Kidney glomerular epithelial cell (primary cell): ENCODE measurements at places on chromosomes 2 and 18.

- DNase-seq = no peak
Measured at GRCh38 chr2:70920367-70920715, 15.4 kb upstream of the ATP6V1B1 start.

DNA sequence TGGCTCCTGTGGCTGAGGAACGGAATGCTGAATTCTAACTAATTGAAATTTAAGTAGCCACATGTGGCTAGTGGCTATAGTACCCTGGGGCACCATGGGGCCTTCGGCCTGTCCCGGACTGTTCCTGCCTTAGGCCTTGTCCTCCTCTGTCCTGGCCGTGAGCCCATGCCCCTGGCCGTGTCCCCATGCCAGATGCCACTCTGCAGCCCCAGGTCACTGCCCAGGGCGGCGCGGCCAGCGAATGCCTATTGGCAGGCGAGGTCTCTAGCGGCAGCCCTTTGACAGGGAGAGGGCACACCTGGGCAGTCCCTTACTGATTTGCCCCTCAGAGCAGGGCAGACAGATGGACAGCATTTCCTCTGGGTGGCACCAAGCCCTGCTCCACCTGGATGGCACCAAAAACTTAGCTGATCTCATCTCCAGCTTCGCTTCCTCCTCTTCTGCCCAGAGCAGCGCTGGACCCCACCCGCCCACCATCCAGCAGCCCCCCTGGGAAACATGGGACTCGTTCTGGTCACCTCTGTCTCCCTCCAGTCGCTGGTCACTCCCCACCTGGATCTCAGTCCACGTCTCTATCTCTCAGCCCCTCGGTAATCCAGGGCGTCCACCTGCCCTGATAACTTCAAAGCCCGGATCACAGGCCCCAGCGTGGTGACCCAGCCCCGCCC lies 1.1 kb upstream of the DGKD start:
- DNase-seq = no peak

- DNase-seq = no peak
Measured at GRCh38 chr18:9097349-9097748, 5.2 kb upstream of the NDUFV2 start.

DNA sequence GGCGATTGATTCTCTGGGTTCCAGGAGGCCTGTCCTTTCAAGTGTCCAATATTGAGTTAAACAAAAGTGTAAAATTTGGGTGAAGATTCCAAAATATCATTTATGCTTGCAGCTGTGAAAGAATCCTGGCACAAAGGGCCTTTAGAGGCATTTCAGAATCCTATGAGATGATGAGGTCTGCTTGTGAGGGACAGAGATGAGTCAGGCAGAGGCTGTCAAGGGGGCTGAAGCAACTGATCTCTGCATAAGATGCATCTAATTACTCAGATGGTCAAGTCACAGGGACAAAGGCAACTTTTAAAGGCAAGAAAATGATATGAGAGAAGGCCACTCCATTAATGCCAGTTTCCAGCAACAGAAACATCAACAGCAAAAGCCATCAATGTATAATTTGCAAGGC lies 78.8 kb downstream of the FHOD3 start:
- DNase-seq = no peak

- peak; percentile 61 for DNase-seq
Measured at GRCh38 chr2:204673877-204674276, 128.6 kb downstream of the PARD3B start.

- DNase-seq = no peak
Measured at GRCh38 chr2:207304761-207305160, 139.0 kb upstream of the KLF7 start.

DNA sequence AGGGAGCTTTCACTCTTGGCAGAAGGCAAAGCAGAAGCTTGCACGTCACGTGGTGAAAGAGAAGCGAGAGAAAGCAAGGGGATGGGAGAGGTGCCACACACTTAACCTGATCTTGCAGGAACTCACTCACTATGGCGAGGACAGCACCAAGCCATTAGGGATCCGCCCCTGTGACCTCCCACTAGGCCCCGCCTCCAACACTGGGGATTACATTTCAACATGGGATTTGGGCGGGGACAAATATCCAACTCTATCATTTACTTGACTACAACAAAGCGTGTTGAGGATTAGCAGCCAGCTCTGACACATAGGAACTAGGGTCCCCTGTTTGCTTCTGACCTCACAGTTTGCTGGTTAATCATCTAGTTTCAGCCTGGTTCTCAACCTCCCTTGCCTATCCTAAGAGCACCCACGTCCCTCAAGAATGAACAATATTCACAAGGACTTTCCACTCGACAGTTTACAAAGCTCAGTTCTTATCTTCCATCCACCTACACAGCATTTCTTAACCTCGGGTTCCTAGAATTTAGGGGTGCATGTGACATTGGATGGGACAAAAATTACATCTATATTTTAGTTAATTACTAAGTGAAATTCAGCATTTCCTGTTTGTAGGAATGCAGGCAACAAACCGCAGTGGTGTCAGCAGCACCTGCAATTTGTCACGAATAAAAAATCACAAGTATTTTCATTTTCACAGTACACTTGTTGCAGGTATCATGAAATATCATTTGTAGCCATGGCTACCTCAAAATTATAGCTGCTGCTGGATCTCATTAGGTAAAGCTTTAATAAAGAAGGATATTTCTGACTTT lies 36.0 kb downstream of the LBH start:
- no peak for DNase-seq

- no peak for DNase-seq
Measured at GRCh38 chr18:44726059-44726421, 45.4 kb downstream of the SETBP1 start.

GRCh38 chr2:11009891-11010290 lies 98.2 kb downstream of the KCNF1 start:
- DNase-seq = no peak

DNA sequence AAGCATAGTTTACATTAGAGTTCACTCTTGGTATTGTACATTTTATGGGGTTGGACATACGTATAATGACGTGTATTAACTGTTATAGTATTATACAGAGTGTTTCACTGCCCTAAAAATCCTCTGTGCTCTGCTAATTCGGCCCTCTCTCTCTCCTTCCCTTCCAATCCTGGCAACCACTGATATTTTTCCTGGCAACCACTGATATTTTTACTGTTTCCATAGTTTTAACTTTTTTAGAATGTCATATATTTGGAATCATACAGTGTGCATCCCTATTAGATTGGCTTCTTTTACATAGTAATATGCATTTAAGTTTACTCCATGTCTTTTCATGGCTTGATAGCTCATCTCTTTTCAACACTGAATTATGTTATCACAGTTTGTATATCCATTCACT lies 526.7 kb downstream of the RIT2 start:
- DNase-seq = no peak

GRCh38 chr2:3664925-3665324 lies 6.9 kb downstream of the ALLC start:
- DNase-seq = no peak

GRCh38 chr2:58427572-58428095 lies 186.5 kb upstream of the FANCL start:
- DNase-seq = peak; percentile 22

DNA sequence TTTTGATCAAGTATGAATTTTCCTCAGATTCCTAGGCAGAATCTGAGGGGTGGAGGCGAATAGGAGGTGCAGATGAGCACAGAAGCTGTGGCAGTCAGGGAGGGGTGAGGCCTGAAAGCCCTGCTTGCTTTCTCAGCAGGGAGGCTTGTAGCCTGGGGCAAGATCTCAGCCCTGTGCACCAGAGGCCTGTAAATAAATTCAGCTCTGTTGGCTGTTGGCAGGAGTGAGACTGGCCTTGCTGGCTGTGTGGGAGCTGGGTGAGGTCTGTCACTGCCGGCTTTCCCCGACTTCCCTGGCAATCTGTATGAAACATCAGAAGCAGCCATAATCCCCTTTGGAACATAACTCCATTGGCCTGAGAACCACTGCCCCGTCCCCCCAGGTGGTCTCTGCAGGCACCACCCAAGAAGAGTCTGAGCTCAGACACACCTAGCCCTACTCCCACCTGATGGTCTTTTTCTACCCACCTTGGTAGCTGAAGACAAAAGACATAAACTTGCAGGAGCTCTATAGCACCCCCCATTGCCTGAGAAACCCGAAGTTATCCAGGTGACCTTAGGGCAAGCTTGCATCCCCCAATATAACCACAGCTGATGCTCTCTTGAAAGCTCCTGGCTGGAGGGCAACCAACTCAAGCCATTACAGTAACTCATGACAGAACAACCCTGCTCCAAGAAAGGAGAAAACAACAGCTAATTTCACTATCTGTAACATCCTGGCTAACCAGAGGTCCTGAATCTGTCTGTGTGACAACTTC lies 32.3 kb downstream of the EVA1A start:
- DNase-seq = no peak

- DNase-seq = no peak
Measured at GRCh38 chr2:42653039-42653438, 84.6 kb downstream of the MTA3 start.

DNA sequence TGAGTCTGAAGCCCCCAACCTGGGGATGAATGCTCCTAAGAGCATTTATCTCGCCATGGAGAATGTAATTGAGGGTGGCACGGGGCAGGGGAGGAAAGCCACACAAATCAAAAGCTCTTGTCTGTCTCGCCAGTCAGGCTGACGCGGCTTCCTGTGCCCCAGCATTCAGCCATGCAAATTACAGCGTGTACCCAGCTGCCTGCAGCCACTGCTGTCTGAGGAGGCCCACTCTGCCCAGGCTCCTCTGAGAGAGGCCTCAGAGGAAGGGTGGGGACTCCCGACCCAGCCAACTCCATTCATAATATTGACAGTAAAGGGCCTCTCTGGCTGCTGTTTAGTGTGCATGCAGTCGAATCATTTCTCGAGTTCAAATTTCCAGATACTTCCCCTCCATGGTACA lies 22.0 kb downstream of the SMAD7 start:
- peak; percentile 40 for DNase-seq

- no peak for DNase-seq
Measured at GRCh38 chr2:68110102-68110501, 47.3 kb upstream of the C1D start.

DNA sequence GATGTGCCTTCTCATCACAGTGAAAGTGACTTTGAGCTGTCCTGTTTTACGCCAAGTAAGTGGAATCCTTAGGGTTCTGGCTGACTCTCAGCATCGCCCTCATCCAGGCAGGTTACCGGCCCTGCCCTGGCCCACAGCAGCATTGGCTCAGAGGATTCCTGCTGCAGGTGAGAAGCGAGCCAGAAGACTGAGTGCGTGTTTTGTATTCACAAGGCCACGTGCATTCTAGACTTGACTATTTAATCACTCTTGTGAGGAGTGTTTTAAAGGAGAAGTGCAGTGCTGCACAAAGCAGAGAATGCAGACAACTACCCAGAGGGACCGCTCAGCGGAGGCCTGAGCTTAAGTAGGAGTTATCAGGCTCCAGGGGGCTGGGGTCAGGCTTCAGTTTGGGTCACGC lies 48.3 kb downstream of the LAMA3 start:
- no peak for DNase-seq

DNA sequence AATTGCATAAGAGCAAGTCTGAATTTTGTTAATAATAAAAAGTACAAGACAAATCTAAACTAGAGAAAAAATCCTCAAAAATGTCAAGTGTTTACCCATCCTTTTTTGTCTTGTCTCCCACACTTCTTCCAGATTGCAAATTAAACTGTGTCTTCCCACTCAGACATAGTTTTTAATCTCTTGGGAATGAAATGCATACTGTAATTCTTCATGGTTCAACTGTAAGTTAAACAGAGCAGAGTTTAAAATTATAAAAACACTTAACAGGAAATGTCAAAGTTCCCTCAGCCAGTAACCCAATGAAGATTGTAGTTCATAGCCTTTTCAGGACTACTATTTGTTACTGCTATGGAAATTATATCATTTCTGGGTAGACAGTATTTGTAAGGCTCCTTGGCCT lies 171.8 kb downstream of the UBE2E3 start:
- DNase-seq = no peak

DNA sequence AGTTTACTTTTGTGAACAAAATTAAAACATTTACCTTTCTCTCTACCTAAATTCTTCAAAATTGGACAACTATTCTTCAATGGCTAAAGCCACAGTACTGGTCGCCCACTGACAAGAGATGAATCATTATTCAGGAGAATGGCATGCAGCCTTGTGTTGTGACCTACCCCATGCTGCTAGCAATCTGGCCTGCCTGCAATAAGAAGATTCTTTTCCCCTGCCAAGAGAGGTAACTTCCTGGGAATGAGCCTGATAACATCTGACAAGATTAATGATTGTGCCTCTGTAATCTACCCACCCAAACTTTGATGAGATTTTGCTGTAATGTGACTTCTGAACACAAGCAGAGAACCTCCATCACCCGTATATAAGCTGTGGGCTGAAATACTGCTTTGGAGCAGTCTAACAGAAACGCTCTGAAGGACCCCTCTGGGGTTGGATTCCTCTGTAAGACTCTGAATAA lies 47.0 kb upstream of the ST3GAL5 start:
- DNase-seq = peak; percentile 91

- DNase-seq = peak; percentile 97
Measured at GRCh38 chr2:20496076-20496872, 49.4 kb downstream of the RHOB start.

DNA sequence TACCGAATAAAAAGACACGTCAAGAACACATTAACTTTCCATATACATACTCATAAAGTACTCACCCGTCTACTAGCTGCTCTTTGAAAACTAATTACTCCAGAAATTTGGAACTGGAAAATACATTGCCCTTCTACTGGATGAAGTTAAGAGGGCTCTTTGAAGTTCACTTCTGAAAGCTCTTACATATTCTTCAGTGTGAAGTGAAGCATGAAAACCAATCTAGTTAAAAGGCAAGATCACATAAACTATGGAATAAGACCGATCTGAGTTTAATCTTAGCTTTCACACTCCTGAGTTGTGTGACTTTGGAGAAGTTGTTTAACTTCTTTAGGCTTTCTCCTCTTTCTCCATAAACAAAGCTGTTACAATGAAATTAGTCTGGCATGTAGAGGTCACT lies 38.5 kb downstream of the REV1 start:
- no peak for DNase-seq

DNA sequence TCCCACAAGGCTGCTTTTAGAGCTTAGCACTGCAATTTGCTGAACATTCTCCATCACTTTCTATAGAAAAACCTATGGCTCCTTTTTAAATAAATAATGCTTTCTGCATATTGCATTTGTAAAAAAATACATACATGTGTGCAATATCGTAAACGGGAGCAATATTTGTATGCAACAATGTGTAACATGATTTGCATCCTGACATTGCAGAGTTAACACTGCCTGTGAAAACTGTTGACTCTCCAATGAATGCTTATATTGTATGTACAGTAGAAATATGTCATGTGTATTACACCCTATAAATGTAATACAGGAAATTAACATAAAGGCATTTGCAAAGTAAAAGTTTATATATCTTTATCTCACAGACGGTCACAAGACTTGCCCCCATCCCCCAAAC lies 135.0 kb upstream of the PIEZO2 start:
- no peak for DNase-seq

GRCh38 chr18:78972385-78972918 lies 7.2 kb upstream of the SALL3 start:
- DNase-seq = no peak
